ENCODE measurements at places on chromosomes 7 and 10.
A peak's percentile ranks its signal among the peaks of the same experiment; 100 is the strongest.

DNA sequence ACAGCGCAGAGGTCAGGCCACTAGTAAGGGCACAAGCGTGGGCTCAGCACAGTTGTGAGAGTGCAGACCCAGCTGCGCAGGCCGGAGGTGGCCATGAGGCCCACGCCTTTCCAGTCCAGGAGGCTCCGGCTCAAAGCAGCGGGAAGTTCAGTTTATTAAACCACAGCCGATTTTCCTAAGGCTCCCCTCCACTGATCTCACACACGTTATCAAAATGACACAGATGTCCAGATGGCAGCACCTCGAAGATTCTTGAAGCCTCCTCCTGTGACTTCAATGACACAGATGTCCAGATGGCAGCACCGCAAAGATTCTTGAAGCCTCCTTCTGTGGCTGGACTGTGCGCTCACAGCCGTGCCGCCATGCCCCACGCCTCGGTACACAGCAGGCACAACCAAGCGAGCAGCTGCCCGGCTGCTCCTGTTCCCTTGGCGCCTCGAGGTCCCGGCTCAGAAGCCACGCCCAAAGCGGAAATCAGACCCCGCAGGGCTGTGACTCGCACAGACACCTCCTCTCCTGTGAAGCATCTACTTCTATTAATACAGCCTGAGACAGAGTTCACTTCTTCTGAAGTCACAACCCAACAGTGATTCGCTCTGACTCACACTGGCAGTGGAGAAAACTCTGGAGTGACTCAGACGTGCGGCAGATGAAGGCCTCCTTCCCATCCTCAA lies 122.7 kb downstream of the MAD1L1 start:
- DNase-seq: peak; percentile 72

DNA sequence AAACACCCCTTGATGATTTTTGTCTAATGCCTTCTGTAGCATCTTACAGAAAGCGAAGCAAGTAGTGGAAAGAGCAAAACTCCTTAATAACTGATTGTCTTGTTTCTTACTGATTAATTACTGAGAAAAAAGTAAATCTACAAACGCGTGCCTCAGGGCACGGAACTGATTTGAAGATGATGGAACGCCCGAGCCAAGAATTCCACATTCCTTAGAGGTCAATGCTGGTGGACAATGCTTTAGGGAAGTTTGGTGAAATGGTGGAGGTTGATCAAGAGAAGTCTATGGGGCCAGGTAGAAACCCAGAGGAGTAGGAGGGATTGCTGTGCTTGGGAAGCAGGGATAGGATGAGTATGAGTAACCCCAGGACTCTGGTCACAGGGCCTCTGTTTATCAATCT lies 5.0 kb upstream of the SORBS1 start:
- no peak for DNase-seq

DNA sequence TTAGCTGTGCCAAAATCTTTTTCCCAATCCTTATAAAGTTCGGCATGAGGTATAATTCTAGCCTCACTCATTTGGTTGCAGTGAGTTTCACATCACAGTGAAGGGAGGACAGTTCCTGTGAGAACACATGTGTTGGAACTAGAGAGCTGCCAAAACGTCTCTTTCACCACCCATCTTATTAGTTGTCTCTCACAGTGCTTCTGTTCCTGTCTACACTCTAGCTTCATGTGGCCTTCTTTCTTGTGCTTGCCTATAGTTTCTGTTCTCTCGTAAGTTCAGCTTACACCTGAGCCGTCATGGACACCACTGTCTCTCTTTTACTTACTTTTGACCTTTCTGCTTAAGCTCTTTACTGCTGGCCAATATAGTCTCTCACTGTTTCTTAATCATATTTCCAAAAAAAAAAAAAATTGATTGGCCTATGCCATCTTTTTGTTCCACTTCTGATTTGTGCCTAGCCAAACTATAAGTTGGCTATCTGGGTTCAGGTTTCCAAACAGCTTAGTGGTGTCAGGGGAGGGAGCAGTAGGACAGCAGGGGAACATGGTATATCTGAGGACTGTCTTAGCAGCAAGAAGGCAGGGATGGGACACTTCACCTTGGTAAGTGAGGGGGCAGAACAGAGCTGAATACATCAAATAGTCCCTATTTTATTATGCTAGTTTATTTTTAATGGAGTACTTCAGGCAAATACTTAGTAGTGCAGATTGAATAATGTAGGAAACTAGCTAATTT lies 38.0 kb downstream of the ZNRF2 start:
- DNase-seq: no peak

DNA sequence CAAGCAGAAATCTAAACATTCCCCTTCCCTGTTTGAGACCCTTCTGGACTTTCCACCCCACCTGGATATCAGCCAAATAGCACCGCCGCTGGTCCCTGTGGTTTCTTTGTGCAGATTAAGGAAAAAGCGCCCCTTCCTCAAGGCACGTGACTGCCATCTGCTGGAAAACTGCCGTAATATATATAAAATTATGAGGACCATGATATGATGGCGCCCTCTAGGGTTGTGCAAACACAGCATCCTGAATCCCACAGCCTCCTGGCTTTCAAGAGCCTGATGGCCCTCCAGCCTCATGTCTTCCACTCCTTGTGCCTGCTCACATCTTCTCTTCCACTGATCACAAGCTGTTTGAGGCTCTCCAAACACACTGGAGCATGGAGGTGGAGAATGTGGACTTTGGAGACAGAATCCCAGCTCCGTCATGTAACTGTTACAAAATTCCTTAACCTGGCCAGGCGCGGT lies 121.3 kb downstream of the MYL10 start:
- DNase-seq: peak; percentile 23

DNA sequence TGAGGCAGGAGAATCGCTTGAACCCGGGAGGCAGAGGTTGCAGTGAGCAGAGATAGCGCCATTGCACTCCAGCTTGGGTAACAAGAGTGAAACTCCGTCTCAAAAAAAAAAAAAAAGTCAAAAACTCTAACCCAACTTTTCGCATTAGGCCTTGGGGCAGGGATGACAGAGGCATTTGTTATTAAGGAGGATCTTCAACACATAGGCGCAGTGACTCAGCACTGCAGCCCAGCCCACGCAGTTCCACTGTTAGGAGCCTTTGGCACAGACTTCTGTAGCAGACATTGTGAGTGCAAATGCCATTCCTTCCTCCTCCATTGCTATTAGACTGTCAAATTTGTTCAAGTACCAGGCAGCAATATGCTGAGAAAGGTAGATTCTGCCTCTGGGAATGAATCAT lies 43.1 kb upstream of the KLHL7 start:
- DNase-seq: no peak

- DNase-seq: no peak
These were observed 2.0 kb downstream of the VSTM2A start for GRCh38 chr7:54544149-54544526.

DNA sequence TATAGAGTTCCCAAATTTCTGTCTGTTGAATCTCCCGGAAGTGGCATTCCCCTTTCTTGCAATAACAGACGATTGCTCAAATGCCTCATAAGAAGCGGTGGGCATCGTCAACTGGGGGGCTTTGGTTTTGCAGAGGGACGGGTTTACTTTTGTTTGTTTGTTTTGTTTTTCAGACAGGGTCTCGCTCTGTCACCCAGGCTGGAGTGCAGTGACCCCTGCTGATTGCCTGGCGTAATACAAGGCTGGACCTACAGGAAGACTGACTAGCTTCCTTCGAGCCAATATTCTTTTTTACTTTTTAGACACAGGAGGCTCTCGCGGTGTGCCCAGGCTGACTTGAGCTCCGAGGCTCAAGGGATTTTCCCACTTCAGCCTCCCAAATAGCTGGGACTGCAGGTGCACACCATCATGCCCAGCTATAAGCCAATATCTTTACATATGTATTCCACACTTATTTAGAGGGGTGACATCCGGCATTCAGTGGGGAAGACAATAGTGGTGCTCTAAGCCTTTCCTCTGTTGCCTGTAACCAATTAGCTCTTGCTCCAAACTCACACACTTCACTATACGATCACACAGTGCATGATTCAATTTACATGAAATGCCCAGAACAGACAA lies 58.1 kb downstream of the FHIP2A start:
- DNase-seq: peak; percentile 38

DNA sequence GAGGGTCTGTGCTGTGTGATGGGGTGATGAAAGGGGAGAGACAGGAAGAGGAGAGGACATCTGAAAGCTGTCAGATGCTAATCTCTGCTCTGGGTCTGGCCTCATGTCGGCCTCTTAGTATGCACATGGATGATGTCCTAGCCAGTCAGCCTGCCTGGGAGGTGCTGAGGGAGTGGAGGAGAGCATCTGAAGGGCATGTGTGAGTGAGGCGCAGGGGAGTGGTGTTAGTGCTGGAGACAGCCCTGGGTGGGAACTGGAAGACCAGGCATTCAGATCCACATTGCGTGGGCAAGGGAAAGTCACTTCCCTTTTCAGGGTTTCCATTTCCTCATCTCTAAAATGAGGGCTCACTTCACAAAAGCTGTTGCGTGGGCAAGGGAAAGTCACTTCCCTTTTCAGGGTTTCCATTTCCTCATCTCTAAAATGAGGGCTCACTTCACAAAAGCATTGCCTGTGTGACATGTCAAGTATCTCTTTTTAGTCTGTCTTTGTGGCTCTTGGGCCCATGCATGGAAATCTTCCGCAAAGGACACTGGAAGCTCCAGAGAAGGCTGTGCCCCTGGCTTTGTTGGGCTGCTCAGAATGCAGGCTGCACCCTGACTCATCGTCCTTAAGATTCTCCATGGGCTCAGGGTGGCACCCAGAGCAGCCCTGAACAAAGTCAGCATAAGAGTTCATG lies 10.0 kb downstream of the SFTPD start:
- DNase-seq: peak; percentile 27

DNA sequence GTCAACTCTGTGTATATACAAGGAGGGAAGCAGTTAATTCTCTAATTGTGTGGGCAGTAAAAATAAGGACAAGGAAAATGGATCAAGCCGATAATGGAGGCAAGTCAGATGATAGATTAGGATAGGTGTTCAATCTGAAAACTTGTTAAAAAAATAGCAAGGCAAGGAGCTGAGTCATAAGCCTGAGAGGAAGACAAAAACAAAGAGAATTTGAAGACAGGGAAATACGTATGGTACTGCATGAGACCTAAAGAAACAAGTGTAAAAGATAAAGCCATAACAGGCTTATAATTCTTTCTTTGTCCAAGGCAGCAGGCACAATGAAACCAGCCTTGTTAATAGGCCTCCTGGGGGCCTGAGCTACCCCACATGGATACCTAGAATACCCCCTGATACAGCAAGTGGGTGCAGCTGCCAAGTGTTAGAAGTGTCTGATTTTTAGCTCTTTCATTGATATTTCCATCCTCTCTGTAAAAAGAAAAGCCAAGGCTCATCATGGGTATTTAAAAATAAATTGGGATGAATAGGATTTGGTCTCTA lies 1570.6 kb upstream of the LRRTM3 start:
- no peak for DNase-seq

GRCh38 chr7:107703872-107704271 lies 40.1 kb upstream of the CBLL1 start:
- DNase-seq: no peak

DNA sequence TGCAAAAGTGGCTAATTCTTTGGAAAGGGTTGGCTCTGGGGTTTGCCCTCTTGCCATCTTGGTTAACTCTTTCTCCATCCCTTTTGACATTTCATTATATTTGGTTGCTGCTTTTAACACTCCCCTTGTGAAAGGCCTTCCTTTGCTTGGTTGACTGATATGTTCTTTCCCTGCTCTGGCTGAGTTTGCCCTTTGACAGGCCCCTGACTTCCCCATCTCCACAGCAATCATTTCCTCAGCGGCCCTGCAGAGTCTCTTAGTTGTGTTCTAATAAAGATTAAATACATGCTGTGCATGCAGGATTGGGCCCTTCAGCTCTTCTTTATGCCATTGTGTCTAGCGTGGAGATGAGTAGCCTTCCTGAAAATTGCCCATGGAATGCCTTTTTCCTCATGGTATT lies 84.5 kb upstream of the CSTF2T start:
- DNase-seq: no peak

DNA sequence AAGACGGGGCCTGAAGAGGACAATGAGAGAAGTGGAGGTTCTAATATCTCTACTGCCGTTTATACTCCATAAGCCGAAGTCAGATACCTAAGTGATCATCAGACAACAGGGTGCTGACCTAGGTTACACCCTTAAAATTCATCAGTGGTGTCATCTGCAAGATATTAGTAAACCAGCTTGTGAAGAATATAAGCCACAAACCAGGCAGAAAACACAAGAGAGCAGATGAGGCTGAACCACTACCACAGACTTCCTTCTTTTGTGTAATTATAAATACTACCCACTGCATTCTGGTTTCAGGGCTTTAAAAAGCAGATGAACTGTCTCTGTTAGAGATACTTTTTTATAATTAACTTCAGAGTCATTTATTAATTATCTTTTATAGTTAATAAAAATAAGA lies 69.0 kb upstream of the LRRC17 start:
- no peak for DNase-seq

DNA sequence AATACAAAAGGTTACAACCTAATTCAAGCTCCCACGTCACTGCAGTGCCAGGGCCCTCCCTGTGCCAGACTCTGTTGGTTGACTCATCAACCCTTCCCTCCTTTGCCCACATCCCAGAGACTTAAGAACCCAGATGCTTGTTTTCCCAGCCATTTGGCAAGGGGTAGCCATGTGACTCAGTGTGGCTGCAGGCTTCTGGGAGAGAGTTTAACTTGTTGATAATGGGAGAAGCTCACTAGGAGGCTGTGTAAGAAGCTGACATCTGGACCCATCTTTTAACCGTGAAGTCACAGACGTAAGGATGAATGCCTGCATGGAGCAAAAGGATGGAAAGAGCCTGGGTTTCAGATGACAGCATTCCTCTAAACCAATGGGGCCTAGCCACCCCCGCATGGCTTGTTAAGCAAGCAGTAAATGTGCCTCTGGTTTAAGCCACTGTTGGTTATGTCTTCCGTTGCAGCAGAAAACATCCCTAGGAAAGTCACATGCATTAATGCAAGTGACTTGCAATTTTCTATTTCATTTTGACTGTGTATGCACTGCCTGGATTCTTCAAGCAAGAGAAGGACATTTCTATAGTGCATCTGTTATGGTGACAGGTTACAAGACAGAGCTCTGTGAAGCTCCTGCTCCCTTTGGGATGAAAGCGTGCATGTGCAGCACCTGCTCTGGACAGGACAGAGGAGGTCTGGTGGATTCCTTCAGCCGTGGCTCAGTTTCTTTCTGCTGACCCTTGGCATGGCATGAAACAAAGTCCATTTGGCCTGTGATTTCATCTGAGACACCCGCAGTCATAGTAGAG lies 57.5 kb upstream of the CREB5 start:
- no peak for DNase-seq

Measured in activated naive CD8-positive, alpha-beta T cell treated with anti-CD3 and anti-CD28 coated beads for 36 hours (primary cell).